ENCODE measurements at places on chromosomes 2 and 18. TPM values are rescaled to one million over a fixed set of nuclear protein-coding genes. Genes with fewer than 3 reads are reported as not detected.

GNAL gene
- total RNA-seq: 0.75 TPM

CDH19 gene
- not detected for total RNA-seq

CLEC4F gene
- not detected for total RNA-seq

CHRNA1 gene
- not detected for total RNA-seq

DNA sequence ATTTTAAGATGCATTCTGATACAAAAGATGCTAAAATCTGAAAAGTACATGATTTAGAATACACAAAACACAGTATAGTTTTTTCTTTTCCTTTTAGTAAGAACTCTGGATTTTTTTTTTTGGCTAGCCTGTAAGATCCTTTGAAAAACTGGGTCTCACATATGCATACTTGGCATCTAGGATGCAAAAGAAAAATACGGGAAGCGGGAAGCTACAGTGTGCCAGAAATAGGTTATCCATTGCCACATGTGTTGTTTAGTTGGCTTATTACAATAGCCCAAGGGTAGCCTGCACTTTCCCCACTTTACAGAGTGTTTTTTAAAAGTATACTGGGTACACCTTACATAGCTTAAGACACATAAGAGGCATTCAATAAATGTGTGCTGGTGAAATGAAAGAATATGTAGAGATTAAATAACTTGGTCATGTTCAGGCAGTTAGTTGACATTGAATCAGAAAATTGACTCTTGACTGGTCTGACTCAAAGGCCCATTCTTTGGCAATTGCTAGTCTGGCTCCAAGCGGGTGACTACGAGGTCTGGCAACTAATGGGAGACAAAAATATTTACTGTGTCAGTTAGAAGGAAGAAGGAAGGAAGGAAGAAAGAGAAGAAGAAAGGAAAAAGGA is 286.8 kb upstream of the TRIB2 start:
- no peak for DNase-seq

- no peak for DNase-seq
These were observed 112.0 kb upstream of the CTDP1 start for GRCh38 chr18:79567481-79568147.

- DNase-seq: no peak
These were observed 14.7 kb downstream of the SLC14A1 start for GRCh38 chr18:45738660-45739059.

- no peak for DNase-seq
These were observed 748.8 kb downstream of the NR4A2 start for GRCh38 chr2:155583674-155584195.

GRCh38 chr2:161217597-161218185 is 57.5 kb downstream of the TANK start:
- DNase-seq: no peak

- no peak for DNase-seq
These were observed 226.1 kb downstream of the LDLRAD4 start for GRCh38 chr18:13444430-13445240.

DNA sequence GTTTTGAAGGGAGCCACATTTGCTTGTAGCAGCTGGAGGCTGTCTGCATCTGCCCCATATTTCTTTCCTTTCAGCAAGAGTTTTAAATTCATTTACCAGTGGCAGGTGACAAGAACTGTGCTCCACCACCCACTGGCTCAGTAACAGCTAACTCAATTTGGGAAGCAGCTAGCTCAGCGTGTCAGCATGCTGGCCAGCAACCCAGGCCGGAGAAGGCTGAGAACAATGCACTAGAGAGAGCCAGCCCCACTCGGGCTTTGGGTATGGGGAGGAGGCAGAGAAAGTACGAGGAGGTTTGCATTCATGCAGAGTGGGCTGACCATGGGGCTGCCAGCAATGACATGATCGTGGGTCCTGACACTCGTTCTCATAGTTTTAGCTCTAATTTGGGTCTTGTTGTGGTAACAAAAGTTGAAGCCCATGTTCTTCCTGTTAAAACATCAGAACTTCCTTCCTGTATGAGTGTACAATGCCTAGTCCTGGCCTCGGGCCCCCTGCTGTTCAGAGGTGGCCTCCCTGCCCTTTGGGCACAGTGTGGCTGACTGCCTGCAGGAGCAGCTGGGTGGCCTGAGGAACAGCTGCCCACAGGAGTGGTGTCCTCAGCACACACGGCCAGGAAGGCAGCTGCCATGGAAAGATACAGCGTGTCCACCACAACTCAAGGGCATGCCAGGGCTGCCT is 23.0 kb downstream of the CDC42EP3 start:
- no peak for DNase-seq

DNA sequence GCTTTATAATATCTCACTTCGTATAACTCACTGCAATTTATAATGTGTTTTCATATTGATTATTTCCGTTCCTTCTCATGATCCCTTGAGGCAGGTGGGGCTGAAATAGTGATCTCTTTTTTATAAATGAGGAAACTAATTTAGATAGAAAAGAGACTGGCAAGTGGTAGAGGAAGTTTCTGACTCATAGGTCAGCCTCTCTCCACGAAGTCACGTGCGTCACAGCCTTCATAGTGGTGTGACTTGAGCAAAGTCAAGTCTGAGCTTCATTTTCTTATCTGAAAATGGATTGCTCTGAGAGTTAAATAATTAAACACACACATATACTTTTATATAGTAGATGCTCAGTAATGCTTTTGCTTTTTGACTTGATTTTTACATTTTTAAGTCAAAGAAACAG is 19.9 kb downstream of the ABCG5 start:
- DNase-seq: no peak

- DNase-seq: no peak
These were observed 675.2 kb upstream of the ID2 start for GRCh38 chr2:8006626-8007025.
